ENCODE measurements at places on chromosomes 3 and 15.

- no peak for DNase-seq
These were observed 11.3 kb downstream of the SELENOS start for GRCh38 chr15:101266034-101266433.

GRCh38 chr15:44265757-44266156 lies 22.8 kb upstream of the GOLM2 start:
- DNase-seq, result no peak

DNA sequence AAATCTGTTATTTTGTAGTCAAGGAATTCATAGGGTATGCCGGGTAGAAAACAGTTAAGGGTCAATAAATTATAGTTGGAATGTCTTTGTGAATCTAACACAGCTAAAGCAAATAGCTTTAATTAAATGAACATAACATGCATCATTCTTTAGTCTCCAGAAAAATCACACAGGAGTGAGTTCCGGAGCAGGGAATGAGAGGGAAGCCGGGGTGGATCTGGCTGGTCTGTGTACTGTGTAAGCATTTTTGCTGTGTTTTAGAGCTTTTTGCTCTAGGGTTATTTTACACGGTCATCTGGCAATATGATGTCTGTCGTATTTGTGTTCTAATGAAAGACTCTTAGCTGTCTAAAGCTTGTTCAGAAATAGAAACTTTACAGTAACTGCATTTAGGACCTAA lies 57.5 kb downstream of the MED12L start:
- DNase-seq, result no peak

DNA sequence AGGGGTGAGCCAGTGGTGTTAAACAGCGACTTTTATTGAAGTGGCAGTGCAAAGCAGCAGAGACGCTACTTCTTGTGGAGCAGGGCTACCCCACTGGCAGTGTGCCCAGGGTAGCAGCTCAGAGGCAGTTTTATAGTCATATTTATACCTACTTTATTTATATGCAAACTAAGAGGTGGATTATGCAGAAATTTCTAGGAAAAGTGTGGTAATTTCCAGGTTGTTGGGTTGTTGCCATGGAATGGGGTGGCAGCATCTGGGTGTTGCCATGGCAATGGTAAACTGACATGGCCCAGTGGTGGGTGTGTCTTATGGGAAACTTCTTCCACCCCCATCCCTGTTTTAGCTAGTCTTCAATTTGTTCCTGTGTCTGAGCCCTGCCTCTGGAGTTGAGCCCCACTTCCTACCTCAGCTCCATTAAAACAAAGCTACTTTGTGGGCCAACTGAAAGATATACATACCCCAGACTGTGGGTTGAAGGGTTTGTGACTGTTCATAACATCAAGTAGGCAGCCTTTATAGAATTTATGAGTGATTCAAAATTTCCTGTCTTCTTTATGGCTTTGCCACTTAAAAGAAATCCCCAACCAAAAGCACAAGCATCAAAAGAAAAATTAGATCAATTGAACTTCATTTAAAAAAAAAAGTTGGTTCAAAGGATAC lies 60.3 kb downstream of the EBLN2 start:
- DNase-seq, result no peak

DNA sequence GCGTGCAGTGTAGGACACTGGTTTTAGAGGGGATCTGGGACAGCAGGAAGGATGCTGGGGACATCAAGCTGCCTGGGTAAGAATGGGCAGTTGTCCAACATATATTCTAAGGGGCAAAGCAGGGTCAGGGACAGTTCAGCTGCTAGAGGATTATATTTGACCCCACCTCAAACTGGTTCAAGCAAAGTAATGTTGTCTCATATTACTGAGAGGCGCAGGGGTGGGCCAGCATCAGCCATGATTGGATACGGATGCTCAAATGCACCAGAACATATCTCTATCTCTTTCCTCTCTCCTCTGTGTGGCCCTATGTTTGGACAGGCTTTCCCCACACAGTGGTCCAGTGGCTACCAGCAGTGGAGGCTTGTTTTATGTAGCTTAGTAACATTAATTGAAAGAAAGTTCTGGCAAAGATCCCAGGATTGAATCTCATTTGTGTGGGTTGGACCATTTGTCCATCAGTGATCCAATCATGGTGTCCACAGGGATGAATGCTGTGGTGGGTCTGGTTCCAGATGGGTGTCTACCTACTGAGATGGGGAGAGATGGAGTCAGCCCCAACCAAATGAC lies 49.8 kb upstream of the RGMA start:
- no peak for DNase-seq

DNA sequence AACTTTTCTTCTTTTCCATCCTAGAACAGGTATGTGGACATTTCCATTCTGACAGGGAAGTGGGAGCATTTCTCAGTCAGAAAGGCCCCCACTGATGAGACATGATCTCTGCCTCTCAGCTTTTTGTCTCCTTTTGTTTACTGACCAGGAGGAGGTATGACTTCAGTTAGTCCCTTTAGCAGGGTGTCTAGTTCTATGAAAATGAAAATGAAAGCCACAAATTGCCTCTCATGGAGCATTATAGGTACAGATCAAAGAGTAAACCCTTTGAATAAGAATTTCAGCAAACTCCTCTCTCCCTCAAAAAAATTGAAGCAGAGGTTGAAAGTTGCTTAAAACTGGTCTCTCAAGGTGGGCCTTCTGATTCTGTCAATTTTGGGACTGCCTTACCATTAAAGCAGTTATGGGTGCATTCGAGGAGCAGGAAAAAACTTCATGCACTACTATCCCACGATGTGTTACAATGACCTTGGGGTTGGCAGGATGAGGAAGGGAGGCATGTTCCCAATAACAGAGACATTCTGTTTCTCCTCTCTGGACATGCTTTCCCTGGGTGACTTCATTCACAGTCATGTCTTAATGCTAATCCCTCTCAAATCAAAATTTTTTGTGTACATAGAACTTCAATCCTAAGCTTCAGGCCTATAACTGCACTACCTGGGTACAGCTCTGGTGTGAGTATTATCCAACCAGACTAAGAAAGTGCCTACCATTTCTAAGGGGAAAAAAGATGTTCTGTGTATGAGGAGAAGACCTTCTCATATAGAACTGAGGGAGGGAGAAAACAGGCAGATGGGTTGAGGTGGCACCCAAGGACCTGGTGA lies 50.6 kb upstream of the TBC1D23 start:
- DNase-seq, result no peak

GRCh38 chr3:27905625-27906024 lies 183.5 kb upstream of the EOMES start:
- no peak for DNase-seq

GRCh38 chr3:129855832-129856419 lies 37.6 kb downstream of the TMCC1 start:
- DNase-seq, result no peak

- no peak for DNase-seq
These were observed 412.8 kb upstream of the AZI2 start for GRCh38 chr3:28761375-28761774.

DNA sequence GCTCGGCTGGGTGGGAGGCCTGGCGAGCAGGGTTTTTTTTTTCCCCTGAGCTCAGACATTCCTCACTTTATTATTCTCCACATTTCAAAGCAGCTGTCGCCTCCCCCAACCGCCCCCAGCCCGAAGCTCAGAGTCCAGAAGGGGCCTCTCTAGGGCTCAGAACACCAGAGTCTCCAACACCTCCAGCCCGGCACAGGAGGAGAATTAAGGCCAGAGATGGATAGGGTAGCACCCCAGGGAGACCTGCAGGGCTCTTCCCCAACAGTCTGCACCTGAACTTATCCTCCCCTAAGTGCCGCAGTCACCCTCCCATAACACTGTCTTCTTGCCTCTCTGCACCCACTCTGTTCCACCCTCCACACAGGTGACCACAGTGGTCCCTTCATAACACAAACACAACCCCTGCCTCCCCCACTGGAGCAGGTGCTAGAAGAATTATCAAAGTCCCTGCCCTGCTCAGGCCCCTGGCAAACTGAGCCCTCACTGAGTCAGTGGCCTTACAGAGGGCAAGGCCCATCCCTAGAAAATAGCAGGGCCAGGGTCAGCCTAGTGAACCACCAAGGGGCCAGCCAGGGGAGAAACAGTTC lies 14.1 kb downstream of the MYL3 start:
- DNase-seq, result no peak

- no peak for DNase-seq
These were observed 116.1 kb downstream of the ANP32A start for GRCh38 chr15:68704496-68705021.

- DNase-seq, result no peak
These were observed 74.0 kb upstream of the SAMMSON start for GRCh38 chr3:69925506-69925905.

DNA sequence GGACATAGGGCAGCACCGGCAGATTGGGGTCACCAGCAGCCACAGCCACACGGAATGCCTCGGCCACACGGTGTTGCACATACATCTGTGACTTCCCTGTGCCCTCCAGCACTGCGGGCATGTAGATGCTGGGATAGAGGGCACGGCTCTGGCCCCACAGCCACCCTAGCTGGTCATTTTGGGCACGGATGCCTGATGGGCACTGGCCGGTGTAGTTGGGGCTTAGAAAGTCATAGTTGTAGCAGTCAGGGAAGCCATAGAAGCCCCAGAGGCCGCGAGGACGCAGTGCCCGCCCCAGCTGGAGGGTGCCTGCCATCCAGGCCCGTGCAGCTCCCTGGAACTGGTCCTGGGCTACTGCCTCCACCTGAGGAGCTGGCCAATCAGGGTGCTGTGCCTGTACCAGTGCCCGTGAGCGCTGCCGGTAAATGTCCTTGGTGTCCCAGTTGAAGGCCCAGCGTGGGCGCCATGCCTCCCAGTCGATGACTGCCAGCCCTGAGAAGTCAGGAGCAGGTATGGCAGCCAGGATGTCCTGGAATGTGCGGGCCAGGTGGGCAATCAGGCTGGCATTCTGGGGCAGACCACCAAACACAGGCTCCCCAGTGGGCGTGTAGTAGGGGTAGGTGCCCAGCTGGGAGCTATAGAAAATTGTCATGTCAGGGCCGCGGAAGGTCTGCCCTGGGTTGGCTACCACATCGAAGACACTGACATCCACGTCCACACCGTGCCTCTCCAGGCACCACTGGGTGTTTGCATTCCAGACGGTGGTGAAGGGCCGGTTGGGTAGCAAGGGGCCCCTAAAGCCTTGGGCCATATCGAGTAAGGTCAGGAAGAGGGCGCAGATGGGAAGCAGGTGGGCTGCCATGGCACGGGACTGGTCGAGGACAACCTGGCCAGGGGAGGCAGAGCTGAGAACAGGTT lies 1.0 kb downstream of the HYAL1 start:
- DNase-seq, result no peak

DNA sequence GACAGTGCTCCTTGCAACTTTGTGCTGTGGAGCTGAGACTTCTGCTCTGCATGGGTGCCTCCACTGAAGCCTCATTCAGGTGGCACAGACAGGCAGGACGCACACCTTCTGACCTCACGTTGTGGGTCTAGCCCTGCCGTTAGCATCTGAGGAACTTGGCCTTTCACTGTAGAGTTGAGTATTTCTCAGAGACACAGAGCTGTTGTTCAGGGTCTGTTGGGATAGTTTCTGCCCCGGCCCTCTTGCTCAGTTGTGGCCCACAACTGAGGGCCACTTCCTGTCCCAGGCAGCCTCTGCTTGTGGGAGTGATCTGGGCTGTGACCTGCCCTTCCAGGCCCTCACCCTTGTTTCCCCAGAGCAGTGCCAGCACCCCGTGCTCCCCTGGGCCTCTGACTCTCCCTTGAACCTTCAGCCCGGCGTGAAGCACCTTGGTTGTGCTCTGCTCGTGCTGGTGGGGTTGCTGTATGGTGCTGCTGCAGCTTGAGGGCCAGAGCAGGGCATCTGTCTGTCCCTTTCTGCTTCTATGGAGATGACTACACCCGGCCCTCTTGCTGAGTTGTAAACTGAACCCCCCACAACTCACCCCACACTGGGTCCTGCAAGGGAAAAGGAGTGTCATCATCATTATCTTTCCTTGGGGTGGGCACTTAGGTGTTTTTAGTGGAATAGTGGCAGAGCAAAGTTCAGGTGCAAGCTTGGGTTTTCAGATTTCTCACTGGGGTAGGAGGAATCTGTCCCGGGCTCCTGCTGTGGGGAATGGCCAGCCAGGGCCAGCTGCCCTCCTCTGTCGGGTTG lies 11.7 kb downstream of the BAHD1 start:
- DNase-seq, result no peak

DNA sequence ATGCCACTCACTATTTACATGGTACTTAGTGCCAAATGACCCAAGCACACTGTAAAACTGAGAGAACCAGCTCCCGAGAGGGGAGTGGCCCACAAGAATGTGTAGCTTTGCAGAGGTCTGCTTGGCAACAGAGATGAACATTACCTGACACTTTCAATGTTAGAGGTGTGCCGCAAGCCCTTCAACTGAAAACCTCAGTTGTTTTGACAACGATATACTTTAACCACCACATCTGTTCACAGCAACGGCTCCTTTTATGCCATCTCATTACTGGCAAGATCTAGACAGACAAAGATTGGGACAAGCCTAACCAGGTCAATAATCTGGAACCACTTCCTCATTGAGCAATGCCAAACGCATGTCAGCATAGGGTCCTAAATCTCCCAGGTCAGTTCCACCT lies 23.7 kb downstream of the NEK10 start:
- DNase-seq, result no peak

DNA sequence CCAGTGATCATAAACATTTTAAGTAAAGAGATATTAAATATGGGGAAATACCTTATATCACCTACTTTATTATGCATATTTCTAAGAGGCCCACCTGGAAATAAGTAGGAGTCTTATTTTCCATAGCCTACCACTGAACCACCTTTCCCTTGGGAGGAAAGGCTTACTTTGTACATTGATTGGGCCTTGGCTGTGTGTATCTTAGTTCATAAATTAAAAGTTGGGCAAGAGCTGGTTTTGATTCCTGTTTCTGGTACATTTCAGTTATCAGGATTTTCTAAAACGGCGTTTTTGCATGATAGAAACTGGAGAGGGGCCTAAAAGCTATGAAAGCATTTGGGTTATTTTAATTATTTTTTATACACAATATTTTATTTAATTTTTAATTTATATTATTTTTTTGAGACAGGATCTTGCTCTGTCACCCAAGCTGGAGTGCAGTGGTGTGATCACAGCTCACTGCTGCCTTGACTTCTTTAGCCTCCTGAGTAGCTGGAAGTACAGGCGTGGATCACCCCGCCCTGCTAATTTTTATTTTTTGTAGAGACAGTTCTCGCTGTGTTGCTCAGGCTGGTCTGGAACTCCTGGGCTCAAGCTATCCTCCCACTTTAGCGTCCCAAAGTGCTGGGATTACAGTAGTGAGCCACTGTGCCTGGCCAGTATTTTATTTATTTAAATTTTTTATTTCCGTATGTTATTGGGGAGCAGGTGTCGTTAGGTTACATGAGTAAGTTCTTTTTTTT lies 2.6 kb downstream of the GMPS start:
- no peak for DNase-seq

DNA sequence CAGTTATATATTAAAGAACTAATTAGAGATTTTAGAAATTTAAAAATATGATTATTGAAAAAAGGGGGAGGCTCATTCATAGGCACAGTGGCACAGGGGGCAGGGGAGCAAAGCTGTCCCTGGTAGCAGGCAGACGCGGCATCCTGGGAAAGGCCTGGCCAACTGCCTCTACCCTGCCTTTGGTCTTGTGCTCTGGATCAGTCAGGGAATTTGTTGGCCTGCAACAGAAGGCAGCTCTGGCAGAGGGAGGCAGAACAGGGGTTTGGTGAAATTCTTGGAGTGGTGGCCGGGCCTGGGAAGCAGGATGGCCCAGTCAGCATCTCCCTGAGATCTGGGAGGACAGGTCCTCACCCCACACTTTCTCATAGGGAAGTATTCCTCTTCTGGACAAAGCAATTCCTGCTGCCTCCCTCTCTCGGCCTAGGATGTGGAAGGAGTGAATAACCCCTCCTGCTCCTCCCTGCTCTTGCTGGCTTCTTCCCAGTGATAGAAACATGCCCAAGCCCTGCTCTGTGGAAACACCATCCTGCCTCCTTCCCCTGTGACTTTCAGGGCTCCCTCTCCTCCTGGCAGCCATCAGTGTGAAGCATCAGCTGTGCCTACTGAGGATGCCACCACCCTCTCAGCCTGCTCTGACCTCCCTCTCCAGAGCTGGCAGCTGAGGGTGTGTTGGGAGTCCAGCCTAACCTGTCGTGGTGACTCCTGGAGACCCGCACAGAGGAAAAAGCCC lies 26.9 kb downstream of the PRR20G start:
- no peak for DNase-seq
